ENCODE measurements at places on chromosomes 16 and 17. TPM values are rescaled to one million over a fixed set of nuclear protein-coding genes. Genes with fewer than 3 reads are reported as not detected.

The OTOP3 gene
- not detected for total RNA-seq

DNA sequence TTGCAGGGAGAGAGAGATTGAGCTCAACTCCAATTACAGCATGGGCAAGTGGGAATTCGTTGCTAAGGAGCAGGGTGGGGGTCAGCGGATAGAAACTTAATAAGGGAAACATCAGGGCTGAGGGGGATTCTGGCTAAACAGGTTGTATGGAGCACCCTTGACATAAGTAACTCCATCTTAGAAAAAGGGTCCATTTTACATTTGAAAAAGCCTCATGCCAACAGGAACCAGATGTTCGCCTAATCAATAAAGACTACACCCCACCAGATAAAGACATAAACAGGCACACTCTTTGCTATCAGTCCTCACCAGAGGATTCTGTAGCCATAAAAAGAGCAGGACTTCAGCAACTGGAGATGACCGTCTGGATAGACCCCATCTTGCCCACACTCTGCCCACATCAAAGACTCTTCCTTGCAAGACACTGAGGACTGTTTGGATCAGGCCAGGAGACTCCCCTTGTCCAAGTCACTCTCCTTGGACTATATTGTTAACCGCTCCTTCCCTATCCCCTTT, 1.6 kb upstream of the LRRC75A start:
- no peak for DNase-seq

GRCh38 chr16:28967156-28967555, 7.4 kb upstream of the SPNS1 start:
- no peak for DNase-seq

GRCh38 chr17:78506454-78507309, 70.5 kb downstream of the DNAH17 start:
- no peak for DNase-seq

GRCh38 chr17:19327031-19327783, 35.3 kb downstream of the B9D1 start:
- DNase-seq = no peak

DNA sequence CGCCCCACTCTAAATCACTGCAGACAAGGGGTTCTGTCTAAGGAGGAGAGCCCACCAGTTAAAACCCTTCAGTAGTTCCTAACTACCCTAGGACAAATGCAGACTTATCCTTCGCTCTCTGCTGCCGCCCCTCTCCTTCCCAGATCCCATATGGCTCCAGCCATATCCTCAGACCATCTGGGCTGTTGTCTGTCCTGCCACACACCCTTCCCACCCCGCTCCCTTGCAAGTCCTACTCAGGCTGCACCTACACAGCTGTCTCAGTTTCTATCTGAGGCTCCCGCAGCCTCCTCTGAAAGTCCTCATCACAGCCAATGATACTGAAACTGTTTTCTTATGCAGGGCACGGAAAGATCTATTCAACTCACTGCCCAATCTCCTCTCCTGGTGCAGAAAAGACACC, 720 bp upstream of the BCKDK start:
- no peak for DNase-seq

GRCh38 chr16:77987810-77988209, 34.5 kb upstream of the CLEC3A start:
- DNase-seq = no peak
